ENCODE measurements at places on chromosomes 12 and 14. TPM values are rescaled to one million over a fixed set of nuclear protein-coding genes. Genes with fewer than 3 reads are reported as not detected.

The CELA1 gene
- total RNA-seq, result not detected

DNA sequence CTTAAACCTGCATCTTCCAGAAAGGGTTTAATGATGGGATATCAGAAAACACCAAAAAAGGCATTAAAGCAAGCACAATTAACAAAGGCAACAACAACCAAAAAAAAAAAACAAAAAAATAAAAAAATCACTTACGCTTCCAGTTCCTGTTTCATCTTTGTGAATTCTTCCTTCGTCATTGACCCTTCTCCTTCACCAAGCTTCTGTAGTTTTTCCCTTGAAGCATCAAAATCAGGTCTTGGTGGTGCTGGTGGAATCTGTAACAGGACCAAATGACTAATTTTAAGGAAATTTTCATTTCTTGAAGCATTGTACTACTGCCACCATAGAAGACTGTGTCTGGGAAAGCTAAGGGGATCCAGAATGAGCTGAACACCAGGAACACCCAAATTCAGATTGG is 24.5 kb downstream of the SNX6 start:
- H3K4me3 ChIP-seq, result no peak overlapping the region
- peaks cover 24% of the 10 kb centered on the region for H3K36me3 ChIP-seq
- no peaks in the 10 kb centered on the region for H3K27me3 ChIP-seq
- H3K27ac ChIP-seq, result no peak overlapping the region
- no peaks in the 10 kb centered on the region for H3K4me1 ChIP-seq

The TAS2R42 gene
- not detected for total RNA-seq

GRCh38 chr12:131386781-131387180 is 324.1 kb upstream of the SFSWAP start:
- no peak for DNase-seq
- H3K36me3 ChIP-seq, result no peaks in the 10 kb centered on the region
- no peaks in the 10 kb centered on the region for H3K4me1 ChIP-seq
- no peak overlapping the region for H3K27ac ChIP-seq

DNA sequence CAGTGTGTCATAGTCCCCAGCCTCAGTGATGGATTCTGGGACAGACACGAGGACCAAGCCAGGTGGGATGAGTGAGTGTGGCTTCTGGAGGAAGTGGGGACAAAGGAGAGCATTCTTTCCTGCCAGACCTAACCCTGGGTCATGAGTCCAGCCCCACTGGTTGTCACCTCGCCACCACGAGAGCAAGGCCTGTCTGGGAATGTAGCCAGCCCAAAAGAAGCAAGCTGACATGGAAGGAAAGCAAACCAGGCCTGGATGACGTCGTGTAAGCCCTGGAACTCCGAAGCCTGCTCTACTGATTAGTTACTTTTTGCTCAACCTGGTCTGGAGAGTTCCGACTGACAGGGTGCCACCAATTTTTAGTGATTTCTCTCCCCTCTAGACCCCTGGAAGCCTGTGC is 105.9 kb downstream of the SINHCAF start:
- no peaks in the 10 kb centered on the region for H3K36me3 ChIP-seq
- DNase-seq, result no peak
- peaks cover 43% of the 10 kb centered on the region for H3K27me3 ChIP-seq
- H3K4me1 ChIP-seq, result peaks cover 16% of the 10 kb centered on the region

- peaks cover 3% of the 10 kb centered on the region for H3K27me3 ChIP-seq
- H3K4me1 ChIP-seq, result no peaks in the 10 kb centered on the region
- H3K4me3 ChIP-seq, result no peak overlapping the region
- H3K27ac ChIP-seq, result no peak overlapping the region
- no peak for DNase-seq
- no peaks in the 10 kb centered on the region for H3K36me3 ChIP-seq
Measured at GRCh38 chr14:59098377-59098776, 90.1 kb upstream of the DAAM1 start.

GRCh38 chr14:100287202-100287997 is 18.8 kb downstream of the SLC25A29 start:
- DNase-seq, result no peak
- H3K4me3 ChIP-seq, result peak overlapping the region; percentile 31
- no peaks in the 10 kb centered on the region for H3K27me3 ChIP-seq
- peaks cover 9% of the 10 kb centered on the region for H3K4me1 ChIP-seq

- no peak overlapping the region for H3K27ac ChIP-seq
- no peak for DNase-seq
Measured at GRCh38 chr12:24820872-24821271, 128.0 kb downstream of the BCAT1 start.

DNA sequence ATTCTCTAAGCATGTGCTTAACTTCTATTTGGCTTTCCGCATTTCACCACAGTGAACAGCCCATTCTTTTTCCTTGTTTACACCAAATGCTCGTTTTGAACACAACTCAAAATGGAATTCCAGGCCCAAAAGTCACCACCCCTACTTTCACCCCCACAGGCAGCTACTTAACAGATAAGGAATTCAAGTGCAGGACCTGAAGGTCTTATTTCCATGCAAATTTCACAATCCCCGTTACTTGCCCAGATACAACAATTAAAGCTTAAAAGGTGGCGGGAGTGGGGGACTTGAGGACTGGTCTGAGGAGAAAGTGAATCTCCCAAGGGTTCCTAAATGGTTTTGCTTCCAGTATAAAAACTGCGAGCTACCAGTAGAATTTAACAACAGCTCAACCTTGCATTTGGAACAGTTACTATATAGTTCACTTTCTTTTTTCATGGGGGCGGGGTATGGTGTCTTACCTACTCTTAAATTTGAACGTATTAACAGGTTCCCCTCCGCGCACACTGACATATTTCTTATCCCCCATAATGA is 3.7 kb downstream of the USP44 start:
- peaks cover 1% of the 10 kb centered on the region for H3K36me3 ChIP-seq
- peaks cover 36% of the 10 kb centered on the region for H3K4me1 ChIP-seq
- H3K27ac ChIP-seq, result peak overlapping the region; percentile 92
- peak overlapping the region; percentile 80 for H3K4me3 ChIP-seq
- no peak for DNase-seq

GRCh38 chr12:2008677-2009076 is 4.4 kb upstream of the DCP1B start:
- no peaks in the 10 kb centered on the region for H3K36me3 ChIP-seq
- H3K27me3 ChIP-seq, result no peaks in the 10 kb centered on the region
- H3K4me3 ChIP-seq, result no peak overlapping the region
- H3K27ac ChIP-seq, result no peak overlapping the region
- H3K4me1 ChIP-seq, result peaks cover 20% of the 10 kb centered on the region
- DNase-seq, result no peak

DNA sequence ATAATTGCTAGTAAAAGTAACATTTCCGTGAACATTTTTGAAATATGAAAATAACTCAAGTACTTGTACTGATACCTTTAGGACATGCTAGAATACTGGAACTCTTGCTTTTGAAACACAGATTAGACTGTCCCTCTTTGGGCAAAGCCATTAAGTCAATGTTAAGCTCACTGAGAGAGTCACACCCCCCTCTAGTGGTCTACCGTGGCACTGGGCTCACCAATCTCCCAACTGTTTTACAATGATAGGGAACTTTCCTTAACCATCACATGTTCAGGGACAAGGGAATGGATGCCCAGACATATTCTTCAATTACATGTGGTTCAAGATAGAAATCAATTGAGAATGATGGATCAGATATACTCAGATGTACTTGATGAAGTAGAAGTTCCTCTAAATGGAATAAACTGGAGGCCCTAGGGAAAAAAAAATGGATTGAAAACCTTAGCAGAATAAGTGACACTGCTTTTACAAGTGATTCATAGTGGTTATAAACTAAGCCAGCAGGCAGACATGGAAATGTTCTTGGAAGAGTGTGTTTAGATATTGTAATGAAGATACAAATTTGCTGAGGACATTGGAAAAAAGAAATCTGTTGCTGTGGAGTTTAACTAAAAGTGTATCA is 17.8 kb downstream of the NANOG start:
- peak; percentile 70 for DNase-seq
- no peak overlapping the region for H3K4me3 ChIP-seq
- no peak overlapping the region for H3K27ac ChIP-seq
- no peaks in the 10 kb centered on the region for H3K27me3 ChIP-seq
- H3K36me3 ChIP-seq, result no peaks in the 10 kb centered on the region

DNA sequence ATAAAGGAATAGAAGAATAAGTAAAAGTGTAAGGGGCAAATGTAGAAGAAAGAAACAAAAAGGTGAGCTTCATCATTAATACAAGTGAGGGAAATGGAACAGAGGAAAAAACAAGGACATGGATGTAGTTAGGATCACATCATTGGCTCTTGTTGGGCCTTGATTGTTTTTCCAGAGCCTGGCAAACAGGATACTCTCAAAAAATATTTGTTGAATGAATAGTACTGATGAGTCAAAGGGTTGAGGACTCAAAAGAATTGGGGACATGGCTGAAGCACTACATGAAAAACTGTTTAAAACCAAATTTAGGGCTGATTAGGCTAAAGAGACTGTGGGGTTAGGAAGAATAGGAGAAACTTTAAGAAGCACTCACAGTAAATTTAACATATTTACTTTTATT is 11.4 kb upstream of the SRP54 start:
- H3K27ac ChIP-seq, result no peak overlapping the region
- peaks cover 3% of the 10 kb centered on the region for H3K36me3 ChIP-seq
- DNase-seq, result no peak
- no peaks in the 10 kb centered on the region for H3K4me1 ChIP-seq

DNA sequence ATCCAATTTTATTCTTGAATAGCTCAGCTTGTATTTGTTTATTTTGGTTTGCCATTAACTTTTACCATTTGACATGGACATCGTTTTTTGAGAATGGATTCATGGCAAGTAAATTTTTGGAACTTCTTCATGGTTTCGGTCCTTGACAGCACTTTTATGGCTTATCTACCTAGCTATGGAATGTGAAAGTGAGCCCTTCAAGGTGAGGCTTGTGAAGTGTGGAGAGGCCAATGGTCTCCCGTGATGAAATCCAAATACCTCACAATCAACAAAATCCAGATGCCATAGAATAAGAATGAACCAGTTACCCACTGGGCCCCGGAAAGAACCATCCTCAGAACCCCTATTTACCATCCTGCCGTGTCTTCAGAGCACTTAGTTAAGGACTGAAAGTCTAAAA is 978.8 kb downstream of the FSCB start:
- no peak overlapping the region for H3K4me3 ChIP-seq
- no peaks in the 10 kb centered on the region for H3K36me3 ChIP-seq
- no peak overlapping the region for H3K27ac ChIP-seq
- H3K27me3 ChIP-seq, result no peaks in the 10 kb centered on the region
- H3K4me1 ChIP-seq, result no peaks in the 10 kb centered on the region

GRCh38 chr12:80708975-80709328 is 1.5 kb downstream of the MYF6 start:
- peaks cover 10% of the 10 kb centered on the region for H3K4me1 ChIP-seq
- H3K27ac ChIP-seq, result peak overlapping the region; percentile 12
- DNase-seq, result no peak
- peaks cover 73% of the 10 kb centered on the region for H3K27me3 ChIP-seq
- H3K4me3 ChIP-seq, result peak overlapping the region; percentile 76

DNA sequence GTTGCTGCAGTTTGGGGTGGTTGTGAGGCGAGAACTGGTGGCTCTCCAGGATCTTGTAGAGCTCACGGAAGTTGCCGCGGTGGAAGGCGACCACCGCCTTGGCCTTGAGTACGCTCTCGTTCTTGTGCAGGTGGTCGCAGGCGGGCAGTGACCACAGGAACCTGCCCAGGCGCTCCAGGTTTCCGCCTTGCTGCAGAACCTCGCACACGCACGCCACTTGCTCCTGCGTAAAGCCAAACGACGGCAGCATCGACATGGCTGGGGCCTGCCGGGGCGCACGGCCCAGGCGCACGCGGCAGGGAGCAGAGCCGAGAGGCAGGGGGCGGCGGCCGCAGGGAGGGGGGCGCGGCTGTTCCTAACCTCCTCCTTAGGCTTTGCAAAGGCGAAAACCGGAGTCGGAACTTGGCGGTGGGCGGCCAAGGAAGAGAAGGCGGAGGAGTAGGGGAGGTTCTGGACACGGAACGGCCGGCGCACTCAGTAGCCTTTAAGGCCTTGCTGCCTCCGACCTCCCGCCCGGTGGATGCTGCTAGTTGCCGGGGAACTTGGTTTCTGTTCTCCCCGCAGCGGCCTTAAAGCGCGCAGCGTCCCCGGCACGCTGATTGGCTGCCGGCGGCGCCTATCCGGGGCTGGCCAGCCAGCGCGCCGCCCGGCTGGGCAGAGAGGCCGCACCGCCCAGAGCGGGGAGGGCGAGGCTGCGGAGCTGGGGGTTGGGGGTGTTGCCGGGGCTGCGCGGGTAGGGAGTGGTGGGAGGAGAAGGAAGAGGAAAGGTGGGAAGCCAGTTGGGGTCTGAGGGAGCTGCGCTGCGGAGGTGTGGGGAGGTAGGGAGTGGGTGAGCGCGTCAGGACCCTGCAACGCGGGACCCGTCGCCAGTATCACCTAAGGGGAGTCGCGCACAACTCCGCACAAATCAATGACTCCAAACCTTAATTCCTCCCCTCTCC is at the start of gene SIX1:
Gene SIX1 (minus strand): TSS at position 544 of the 941 bp plus-strand sequence. CDS start 288 bp downstream, at position 256.
- H3K27ac ChIP-seq, result peak within 1 kb of the TSS; percentile 43
- H3K36me3 ChIP-seq, result no peaks in the 10 kb centered on the region
- peaks cover 96% of the 10 kb centered on the region for H3K27me3 ChIP-seq
- DNase-seq, result peak; percentile 53
- peaks cover 20% of the 10 kb centered on the region for H3K4me1 ChIP-seq

The HOXC12 gene
- not detected for total RNA-seq

The RAB15 gene
- 27.6 TPM for total RNA-seq

GRCh38 chr12:90851800-90852718 is 102.9 kb downstream of the CCER1 start:
- peaks cover 29% of the 10 kb centered on the region for H3K4me1 ChIP-seq
- H3K36me3 ChIP-seq, result peaks cover 7% of the 10 kb centered on the region
- DNase-seq, result no peak
- no peaks in the 10 kb centered on the region for H3K27me3 ChIP-seq
- H3K4me3 ChIP-seq, result peak overlapping the region; percentile 19

The OXA1L gene
- total RNA-seq, result 122 TPM

DNA sequence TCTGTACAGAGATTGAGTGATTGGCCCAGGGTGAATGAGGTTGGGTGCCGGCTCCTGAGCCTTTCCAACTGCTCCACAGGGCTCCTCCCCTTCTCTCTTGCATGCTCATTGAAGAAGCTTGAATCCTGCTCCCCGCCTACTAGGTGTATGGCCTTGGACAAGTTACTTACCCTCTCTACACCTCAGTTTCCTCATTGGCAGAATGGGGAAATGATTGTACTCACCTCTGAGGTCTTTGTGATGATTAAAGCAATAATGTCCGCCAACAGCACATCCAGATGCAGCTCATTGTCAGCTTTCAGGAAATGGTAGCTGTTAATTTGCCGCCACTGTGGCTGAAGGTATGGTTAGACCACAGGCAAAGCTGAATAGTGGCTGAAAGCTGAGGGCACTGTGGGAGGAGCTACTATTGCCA is 174.1 kb downstream of the CRADD start:
- DNase-seq, result no peak
- no peaks in the 10 kb centered on the region for H3K27me3 ChIP-seq
- no peaks in the 10 kb centered on the region for H3K4me1 ChIP-seq
- H3K4me3 ChIP-seq, result no peak overlapping the region
- H3K27ac ChIP-seq, result no peak overlapping the region
- no peaks in the 10 kb centered on the region for H3K36me3 ChIP-seq

Data from progenitor cell of endocrine pancreas (in vitro differentiated cells).